ENCODE measurements at places on chromosomes 1 and 21. TPM values are rescaled to one million over a fixed set of nuclear protein-coding genes. Genes with fewer than 3 reads are reported as not detected.
A peak's percentile ranks its signal among the peaks of the same experiment; 100 is the strongest.

GRCh38 chr21:34802180-34802899 lies 133.5 kb downstream of the CLIC6 start:
- DNase-seq: no peak
- peaks cover 26% of the 10 kb centered on the region for H3K36me3 ChIP-seq
- peaks cover 34% of the 10 kb centered on the region for H3K4me1 ChIP-seq
- H3K27ac ChIP-seq: no peak overlapping the region
- H3K4me3 ChIP-seq: no peak overlapping the region

Gene TCHH
- total RNA-seq: 4.5 TPM

GRCh38 chr1:10941891-10942541 lies 70.4 kb upstream of the TARDBP start:
- H3K27me3 ChIP-seq: peaks cover 52% of the 10 kb centered on the region
- H3K4me1 ChIP-seq: peaks cover 12% of the 10 kb centered on the region
- H3K27ac ChIP-seq: no peak overlapping the region
- no peak for DNase-seq
- H3K36me3 ChIP-seq: no peaks in the 10 kb centered on the region
- no peak overlapping the region for H3K4me3 ChIP-seq

GRCh38 chr1:234851450-234852438 lies 241.8 kb upstream of the IRF2BP2 start:
- H3K27ac ChIP-seq: peak overlapping the region; percentile 49
- no peaks in the 10 kb centered on the region for H3K27me3 ChIP-seq
- H3K36me3 ChIP-seq: no peaks in the 10 kb centered on the region
- peaks cover 50% of the 10 kb centered on the region for H3K4me1 ChIP-seq
- DNase-seq: no peak

DNA sequence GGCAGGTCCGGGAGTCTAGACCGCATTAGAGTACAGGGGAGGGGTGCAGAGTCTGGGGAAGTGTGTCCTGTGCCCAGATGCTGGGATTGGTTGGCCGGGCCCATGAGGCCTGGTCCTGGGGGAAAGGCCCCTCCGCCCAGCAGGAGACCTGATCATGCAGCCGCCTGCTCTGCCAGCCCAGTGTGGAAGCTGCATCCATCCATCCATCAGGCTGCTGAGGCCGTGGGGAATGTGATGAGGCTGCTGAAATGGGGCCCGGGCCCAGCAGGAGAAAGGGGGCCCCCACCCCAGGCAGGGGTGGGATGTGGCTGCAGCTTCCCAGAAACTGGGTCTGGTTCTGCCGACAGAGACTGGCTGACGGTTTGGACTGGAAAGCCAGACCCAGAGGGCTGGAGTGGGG lies 37.2 kb downstream of the EPHA2 start:
- H3K36me3 ChIP-seq: peaks cover 2% of the 10 kb centered on the region
- H3K4me1 ChIP-seq: peaks cover 17% of the 10 kb centered on the region
- H3K27me3 ChIP-seq: no peaks in the 10 kb centered on the region

Gene VAV3
- 31.6 TPM for total RNA-seq

DNA sequence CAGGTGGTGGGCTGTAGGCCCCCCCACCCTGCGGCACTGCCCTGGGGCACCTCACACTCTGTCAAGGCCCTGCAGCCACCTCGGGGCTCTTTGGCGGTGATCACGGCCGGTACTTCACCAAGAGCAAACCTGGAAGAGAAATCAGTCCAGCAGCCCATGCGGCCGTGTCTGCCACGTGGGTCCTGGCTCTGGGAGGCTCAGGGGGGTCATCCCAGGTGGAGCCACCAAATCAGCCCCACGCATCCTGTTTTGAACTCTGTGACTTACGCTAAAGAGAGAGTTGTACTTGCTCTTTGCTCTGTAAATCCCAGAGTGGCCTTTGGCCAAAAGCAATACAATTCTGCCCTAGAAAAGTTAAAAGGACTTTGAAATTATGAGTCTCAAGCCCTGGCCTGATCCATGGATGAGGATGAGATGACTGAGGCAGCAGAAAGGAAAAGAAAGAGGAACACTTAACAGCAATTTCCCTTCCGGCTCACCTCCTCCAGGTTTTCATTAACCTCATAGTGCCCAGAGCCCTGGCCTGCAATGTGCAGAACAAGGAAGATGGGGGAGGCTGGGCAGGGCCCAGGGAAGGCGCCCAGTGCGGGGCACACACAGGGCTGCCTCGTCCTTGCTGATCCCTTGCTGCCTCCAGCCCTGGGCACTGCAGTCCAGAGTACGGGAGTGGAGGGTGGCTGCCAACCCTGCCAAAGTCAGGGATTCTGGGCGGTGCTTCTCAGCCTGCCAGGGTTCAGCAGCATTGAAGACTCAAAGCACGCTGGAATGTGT lies 337.0 kb downstream of the MATN1 start:
- H3K27ac ChIP-seq: no peak overlapping the region
- H3K4me1 ChIP-seq: no peaks in the 10 kb centered on the region
- peak; percentile 41 for DNase-seq
- no peaks in the 10 kb centered on the region for H3K36me3 ChIP-seq

Gene CLCNKB
- total RNA-seq: not detected

DNA sequence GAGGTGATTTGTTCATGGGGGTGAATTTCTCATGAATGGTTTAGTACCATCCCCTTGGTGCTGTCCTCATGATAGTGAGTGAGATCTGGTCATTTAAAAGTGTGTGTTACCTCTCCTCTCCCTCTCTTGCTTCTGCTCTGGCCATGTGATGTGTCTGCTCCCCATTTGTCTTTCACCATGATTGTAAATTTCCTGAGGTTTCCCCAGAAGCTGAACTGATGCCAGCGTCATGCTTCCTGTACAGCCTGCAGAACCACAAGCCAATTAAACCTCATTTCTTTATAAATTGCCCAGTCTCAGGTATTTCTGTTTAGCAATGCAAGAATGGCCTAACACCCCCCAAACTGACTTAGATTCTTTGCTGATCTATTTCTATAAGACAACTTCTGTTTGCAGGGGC lies 249.4 kb upstream of the B3GALT2 start:
- no peak for DNase-seq
- H3K4me3 ChIP-seq: no peak overlapping the region
- no peaks in the 10 kb centered on the region for H3K4me1 ChIP-seq
- H3K36me3 ChIP-seq: no peaks in the 10 kb centered on the region
- H3K27me3 ChIP-seq: no peaks in the 10 kb centered on the region
- no peak overlapping the region for H3K27ac ChIP-seq

- H3K4me1 ChIP-seq: peaks cover 77% of the 10 kb centered on the region
- H3K4me3 ChIP-seq: no peak overlapping the region
- peaks cover 15% of the 10 kb centered on the region for H3K27me3 ChIP-seq
- H3K36me3 ChIP-seq: no peaks in the 10 kb centered on the region
- DNase-seq: no peak
- H3K27ac ChIP-seq: peak overlapping the region; percentile 79
Observed at GRCh38 chr1:24190983-24191461, 3.9 kb upstream of the IFNLR1 start.

- peaks cover 17% of the 10 kb centered on the region for H3K36me3 ChIP-seq
- H3K4me1 ChIP-seq: peaks cover 46% of the 10 kb centered on the region
- H3K27me3 ChIP-seq: no peaks in the 10 kb centered on the region
- no peak overlapping the region for H3K4me3 ChIP-seq
- H3K27ac ChIP-seq: no peak overlapping the region
Observed at GRCh38 chr1:205729945-205730610, 19.9 kb downstream of the NUCKS1 start.
